ENCODE measurements at places on chromosomes 7 and 10.

DNA sequence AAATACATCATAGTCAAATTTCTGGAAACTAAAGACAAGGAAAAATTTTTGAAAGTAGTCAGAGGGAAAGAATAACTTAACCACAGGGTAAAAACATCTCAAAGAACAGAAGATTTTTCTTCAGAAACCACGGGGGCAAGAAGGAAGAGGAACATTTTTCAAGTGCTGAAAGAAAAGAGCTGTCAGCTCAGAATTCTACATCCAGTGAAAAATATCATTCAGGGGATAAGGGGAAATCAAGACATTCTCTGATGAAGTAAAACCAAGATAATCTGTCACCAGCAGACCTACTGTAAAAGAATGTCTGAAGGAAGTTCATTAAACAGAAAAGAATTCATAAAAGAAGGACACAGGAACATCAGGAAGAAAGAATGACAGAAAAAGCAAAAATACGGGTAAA, 111.2 kb upstream of the TMEM72 start:
- DNase-seq, result no peak

GRCh38 chr10:131748831-131749766, 151.7 kb upstream of the PPP2R2D start:
- no peak for DNase-seq

DNA sequence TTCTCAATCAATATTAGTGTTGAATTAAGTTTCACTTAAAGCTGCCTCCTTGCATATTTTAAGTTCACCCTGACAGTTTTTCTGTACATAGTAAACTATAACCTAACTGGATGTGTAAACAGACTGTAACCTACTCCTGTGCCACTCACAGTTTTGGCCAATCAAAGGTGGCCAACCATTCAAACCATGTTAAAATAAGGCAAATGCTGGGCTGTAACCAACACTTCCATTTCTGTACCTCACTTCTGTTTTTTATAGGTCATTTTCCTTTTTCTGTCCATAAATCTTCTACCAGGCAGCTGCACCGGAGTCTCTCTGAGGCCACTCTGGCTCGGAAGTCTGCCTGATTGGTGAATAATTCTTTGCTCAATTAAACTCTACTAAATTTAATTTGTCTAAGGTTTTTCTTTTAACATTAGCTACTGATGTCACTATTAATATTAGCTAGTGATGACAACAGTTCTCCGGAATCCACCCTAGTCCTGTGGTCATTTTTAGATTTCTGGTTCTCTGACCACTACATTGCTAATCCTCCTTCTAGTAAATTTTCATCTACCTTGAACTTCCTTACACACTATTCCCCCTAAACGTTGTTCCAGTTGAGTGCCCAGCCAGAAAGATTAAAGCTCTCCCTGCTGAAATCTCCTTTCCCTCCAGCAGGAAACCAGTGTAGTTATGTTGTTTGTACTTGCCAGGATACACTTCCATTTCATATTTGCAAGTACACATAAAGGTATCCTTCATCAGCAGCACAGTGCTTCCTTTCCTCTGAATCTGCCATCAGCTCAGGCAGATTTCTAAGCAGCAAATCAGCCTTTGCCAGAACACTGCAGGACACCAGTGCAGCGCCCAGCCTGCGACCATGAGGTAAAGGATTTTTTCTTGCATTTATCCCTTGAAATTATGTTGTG, 18.6 kb upstream of the IFIT2 start:
- no peak for DNase-seq

- DNase-seq, result no peak
Observed at GRCh38 chr10:113133497-113134115, 183.6 kb downstream of the TCF7L2 start.

DNA sequence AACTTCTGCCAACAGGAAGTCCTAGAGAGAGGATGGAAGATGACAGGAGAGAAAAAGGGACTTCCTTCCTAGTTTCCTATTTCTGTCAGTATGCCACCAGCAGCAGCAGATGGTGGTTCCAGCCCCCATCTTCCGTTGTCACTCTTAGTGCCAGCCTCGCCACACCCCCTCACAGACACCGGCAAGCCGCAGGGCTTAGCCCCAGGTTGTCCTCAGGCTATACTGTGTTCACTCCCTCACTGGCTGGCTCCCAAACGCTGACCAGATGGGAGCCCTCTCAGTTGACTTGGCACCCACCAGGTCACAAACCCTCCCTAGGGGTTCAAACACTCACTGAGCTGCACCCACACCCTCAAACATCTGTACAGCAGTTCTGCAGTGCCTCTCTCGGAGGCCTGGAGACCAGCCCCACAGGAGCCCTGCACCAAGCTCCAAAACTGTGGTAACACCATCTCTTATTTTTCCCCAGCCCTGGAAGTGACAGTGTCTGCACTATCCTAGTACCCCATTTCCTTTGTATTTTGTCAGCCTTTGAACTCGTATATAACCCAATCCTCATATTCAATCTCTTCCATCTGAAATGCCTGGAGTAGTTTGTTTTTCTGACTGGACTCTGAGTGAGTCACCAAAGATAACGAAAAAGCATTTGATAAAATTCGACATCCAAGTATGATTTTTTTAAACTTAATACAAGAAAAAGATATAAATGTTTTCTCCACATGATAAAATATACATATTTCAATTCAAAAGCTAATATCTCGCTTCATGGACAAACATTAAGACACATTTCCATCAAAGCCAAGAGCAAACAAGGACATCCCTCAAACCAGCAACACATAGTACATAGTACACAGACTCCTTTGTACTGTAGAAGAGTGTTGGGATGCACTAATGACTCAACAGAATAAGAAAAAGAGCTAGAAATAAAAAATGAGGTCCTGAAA, 34.5 kb downstream of the SMURF1 start:
- no peak for DNase-seq

Measured in HS-27A (cell line).